ENCODE measurements at places on chromosomes 11 and 22. TPM values are rescaled to one million over a fixed set of nuclear protein-coding genes. Genes with fewer than 3 reads are reported as not detected.

DNA sequence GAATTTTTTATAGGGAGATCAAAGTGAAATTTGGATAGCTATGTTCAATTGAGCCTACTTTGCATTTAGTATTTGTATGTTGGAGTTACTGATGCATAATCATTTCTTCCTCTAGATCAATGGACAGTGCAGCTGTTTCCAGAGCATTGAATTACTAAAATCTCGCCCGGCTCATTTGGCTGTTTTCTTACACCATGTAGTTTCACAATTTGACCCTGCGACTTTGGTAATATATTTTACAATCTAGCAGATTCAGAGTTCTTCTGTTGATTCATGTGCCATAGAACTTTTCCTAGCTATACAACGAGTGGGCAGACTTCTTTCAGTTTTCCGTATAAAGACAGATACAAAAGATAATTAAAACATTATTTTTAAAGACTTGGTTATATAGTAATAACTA lies 70.0 kb upstream of the GRIK4 start:
- no peak overlapping the region for H3K27ac ChIP-seq
- no peak overlapping the region for H3K4me3 ChIP-seq
- DNase-seq: no peak

DNA sequence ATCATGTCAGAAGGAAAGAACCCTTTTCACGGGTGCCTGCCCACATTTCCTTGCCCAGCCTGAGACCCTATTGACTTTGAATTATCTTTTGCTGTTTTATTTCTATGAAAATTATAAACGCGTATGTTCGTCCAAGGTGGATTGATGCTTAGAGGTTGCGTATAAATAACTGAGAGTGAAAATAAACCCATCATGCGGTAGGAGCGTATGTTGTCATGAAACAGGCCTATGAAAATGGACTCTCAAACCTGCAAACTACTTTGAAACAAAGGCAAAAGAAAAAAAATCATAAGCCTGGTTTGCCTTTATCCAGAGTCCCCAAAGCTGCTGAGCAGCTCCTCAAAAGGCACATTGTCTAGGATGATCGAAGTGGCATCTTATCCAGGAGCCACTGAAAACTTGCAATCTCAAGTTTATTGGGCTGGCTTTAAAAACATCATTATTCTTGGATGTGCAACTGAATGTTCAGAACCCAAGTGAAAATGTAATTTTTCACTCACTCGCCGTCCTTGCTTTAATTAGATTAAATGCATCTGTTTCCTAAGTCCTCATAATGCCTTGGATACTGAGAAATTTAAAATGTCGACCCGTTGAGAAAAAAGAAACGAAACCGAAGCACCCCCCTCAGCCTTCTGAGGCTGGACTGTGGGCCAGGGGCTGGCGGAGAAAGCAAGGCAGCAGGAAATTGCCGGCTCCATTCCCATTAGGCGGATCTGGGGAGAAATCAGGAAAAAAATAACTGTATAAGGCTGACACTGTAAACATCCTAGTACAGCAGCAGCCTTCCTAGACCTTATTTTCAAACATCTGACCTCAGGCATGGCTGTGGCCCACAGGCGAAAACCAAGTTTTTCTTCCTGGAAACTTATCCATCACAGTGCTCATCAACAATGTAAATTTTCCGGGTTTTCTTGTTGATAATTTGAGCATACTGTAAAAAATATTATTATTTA lies 82.9 kb upstream of the PPARA start:
- H3K36me3 ChIP-seq: peaks cover 2% of the 10 kb centered on the region
- no peak overlapping the region for H3K27ac ChIP-seq
- H3K27me3 ChIP-seq: no peaks in the 10 kb centered on the region
- DNase-seq: no peak

GRCh38 chr22:39773503-39773902 lies 120.1 kb downstream of the ENTHD1 start:
- peaks cover 15% of the 10 kb centered on the region for H3K36me3 ChIP-seq
- H3K4me3 ChIP-seq: peak overlapping the region; percentile 29
- no peak for DNase-seq
- peak overlapping the region; percentile 85 for H3K27ac ChIP-seq

DNA sequence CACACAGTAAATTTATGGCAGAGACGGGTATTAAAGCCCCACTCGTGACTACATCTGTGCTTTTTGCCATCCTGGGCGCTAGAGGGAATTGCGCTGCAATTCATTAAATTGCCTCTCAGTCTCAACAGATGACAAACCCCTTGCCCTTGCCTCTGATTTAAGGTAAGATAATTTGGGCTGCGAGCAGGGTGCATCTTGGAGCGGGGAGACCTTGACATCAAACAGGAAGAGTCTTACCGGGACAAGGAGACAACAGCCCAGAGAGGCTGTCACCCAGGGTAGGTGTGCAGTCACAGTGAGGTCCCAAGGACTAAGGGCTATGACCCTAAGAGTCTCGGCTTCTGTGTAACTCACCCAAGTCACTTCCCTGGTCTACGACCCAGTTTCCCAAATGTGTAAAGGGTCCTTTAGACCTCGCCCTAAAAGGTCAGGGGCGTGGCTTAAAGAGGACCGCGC lies 449 bp upstream of the TOM1 start:
- H3K4me1 ChIP-seq: peaks cover 29% of the 10 kb centered on the region
- no peaks in the 10 kb centered on the region for H3K27me3 ChIP-seq
- peak overlapping the region; percentile 94 for H3K27ac ChIP-seq
- peak overlapping the region; percentile 92 for H3K4me3 ChIP-seq
- H3K36me3 ChIP-seq: peaks cover 15% of the 10 kb centered on the region
- no peak for DNase-seq

DNA sequence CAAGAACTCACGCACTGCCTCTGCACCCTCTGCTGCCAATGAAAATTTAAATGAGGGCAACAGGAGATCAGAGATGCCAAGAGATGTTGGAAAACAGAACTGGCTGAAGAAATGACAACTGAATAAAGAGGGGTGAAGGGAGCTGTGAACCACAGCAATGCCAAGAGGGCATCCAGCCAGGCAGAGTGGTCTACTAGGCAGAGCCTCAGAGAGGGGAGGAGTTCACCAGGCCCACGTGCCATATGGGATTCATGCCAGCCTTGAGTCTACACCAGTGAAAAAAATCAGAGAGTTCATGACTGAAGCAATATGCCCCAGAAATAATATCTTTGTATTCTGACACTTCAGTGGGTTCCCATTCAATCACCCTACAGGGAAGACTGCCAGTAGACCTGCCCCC lies 4.4 kb downstream of the APOL2 start:
- peaks cover 59% of the 10 kb centered on the region for H3K4me1 ChIP-seq
- peaks cover 85% of the 10 kb centered on the region for H3K36me3 ChIP-seq
- H3K27me3 ChIP-seq: no peaks in the 10 kb centered on the region
- DNase-seq: no peak

- no peak overlapping the region for H3K4me3 ChIP-seq
- H3K36me3 ChIP-seq: peaks cover 77% of the 10 kb centered on the region
- H3K4me1 ChIP-seq: peaks cover 80% of the 10 kb centered on the region
- no peak for DNase-seq
Measured at GRCh38 chr11:85746670-85747069, 60.7 kb upstream of the CCDC89 start.

GRCh38 chr22:30425616-30426387 lies at the start of gene MTFP1:
Gene MTFP1, plus strand, starts transcription at chr22:30425768. Its CDS starts 112 bp downstream, at chr22:30425880.
- peaks cover 35% of the 10 kb centered on the region for H3K36me3 ChIP-seq
- H3K4me3 ChIP-seq: peak within 1 kb of the TSS; percentile 99
- peaks cover 55% of the 10 kb centered on the region for H3K4me1 ChIP-seq

Gene DYNC2H1
- 0.92 TPM for total RNA-seq

Gene TIMM8B
- total RNA-seq: 51.4 TPM

Gene OR52A1
- total RNA-seq: not detected

Measured in activated CD4-positive, alpha-beta T cell treated with anti-CD3 and anti-CD28 coated beads, Interleukin-2, amount 10 ng/mL, durations not matched to agents 7 days and 5 days (primary cell).